ENCODE measurements at places on chromosomes 2 and 18. TPM values are rescaled to one million over a fixed set of nuclear protein-coding genes. Genes with fewer than 3 reads are reported as not detected.

GRCh38 chr2:136334967-136335366 is 217.0 kb upstream of the CXCR4 start:
- no peak for DNase-seq
- H3K36me3 ChIP-seq, result no peaks in the 10 kb centered on the region
- no peaks in the 10 kb centered on the region for H3K27me3 ChIP-seq
- H3K4me1 ChIP-seq, result no peaks in the 10 kb centered on the region

GRCh38 chr2:131488306-131489205 is 3.6 kb downstream of the MZT2A start:
- H3K4me1 ChIP-seq, result peaks cover 15% of the 10 kb centered on the region
- DNase-seq, result no peak
- no peak overlapping the region for H3K4me3 ChIP-seq
- H3K27ac ChIP-seq, result no peak overlapping the region

DNA sequence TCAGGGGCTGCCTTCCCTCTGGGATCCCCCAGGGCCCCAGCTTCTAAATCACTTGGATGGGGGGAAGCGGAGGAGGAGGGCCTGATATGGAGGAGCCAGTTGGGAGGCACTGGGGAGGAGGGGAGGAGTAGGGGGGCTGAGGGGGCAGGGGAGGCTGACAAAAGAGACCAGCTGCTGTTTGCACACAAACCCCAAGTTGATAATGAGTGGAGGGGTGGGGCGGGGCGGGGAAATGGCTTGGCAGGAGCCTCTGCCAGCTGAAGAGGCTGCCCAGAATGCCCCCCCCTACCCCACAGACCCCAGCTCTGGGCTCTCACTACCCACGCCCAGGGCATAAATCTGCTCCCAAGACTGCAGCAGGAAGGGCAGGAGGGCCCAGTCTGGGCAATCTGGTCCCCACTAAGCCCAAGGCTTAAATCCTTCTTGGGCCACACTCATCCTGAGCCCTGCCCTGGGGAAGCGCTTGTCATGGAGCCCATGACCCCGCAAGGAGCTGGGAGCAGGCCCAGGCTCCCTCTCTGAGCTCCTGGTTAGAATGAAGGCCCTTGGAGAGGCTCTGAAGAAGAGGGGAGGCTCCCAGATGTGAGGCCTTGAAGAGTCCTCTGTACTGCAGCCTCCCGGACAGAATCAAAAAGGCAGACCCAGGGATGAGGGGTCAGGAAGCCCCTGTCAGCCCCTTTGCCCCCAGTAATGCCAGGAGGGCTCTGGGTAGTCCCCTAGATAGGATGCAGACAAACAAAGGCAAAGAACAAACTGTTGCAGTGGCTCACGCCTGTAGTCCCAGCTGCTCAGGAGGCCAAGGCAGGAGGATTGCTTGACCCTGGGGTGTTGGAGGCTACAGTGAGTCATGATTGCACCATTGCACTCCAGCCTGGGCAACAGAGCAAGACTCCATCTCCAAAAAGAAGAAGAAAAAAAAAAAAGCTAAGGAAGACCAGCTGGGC is 24.8 kb upstream of the PTMA start:
- DNase-seq, result no peak
- no peak overlapping the region for H3K27ac ChIP-seq
- H3K4me1 ChIP-seq, result no peaks in the 10 kb centered on the region
- no peaks in the 10 kb centered on the region for H3K36me3 ChIP-seq
- no peak overlapping the region for H3K4me3 ChIP-seq

DNA sequence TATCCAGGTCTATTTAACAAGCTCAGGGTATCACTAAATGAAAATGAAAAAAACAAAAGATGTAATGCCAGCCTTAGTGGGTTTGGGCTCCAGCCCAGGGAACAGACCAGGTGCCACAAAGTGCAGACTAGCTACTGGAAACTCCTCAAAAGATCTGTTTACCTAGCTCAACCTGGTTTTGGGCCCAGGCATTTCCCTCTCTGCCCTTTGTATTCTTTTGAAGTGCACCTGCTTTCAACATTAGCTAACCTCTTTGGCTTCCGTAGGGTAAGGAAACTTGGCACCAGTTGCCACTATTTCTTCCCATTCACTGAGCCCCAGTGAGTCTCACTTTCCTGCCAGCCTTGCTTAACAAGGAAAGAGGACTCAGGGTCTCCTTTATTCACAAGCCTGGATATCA is 123.6 kb upstream of the CDCA7 start:
- no peak overlapping the region for H3K27ac ChIP-seq
- H3K4me1 ChIP-seq, result no peaks in the 10 kb centered on the region
- no peaks in the 10 kb centered on the region for H3K27me3 ChIP-seq

The NTSR2 gene
- not detected for total RNA-seq

DNA sequence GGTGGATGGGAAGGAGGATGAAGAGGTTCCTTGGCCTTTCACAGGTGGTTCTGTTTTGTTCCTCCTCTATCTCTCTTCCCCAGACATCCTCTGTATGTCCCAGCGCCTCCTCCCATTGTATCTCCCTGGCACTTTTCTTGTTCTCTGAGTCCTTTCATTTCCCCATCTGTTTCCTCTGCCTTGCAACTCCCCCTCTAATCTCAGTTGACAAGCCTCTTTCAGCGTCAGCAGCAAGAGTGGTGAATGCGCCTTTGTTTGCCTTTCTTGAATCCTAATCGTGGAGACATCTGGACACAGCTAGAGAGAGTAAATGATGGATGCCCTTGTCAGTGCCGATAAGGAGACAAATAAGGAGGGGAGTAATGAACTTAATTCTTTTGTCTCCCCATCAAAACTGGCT is 167.0 kb downstream of the NDUFA10 start:
- DNase-seq, result no peak
- H3K4me3 ChIP-seq, result no peak overlapping the region
- no peaks in the 10 kb centered on the region for H3K27me3 ChIP-seq
- H3K36me3 ChIP-seq, result no peaks in the 10 kb centered on the region
- H3K27ac ChIP-seq, result no peak overlapping the region
- no peaks in the 10 kb centered on the region for H3K4me1 ChIP-seq

DNA sequence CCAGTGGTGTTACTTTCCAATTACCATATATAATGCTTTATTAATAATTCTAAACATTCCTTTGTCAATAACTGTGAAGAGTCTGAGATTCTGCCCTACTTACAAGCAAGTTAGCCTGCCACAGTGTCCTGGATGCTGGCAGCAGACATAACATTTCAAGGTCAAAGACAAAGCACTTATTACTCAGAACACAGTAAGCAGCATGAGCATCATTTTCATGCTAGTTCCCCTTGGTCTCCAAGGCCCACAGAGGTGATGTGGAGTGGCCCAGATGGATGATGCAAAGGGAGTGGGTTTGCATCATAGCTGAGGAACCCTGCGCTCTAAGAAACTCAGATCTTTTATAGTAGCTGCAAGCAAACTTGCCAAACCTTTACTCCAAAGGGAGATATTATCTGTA is 349.7 kb downstream of the ZEB2 start:
- no peaks in the 10 kb centered on the region for H3K36me3 ChIP-seq
- H3K27me3 ChIP-seq, result no peaks in the 10 kb centered on the region
- H3K4me1 ChIP-seq, result no peaks in the 10 kb centered on the region
- DNase-seq, result no peak
- H3K4me3 ChIP-seq, result no peak overlapping the region
- no peak overlapping the region for H3K27ac ChIP-seq

DNA sequence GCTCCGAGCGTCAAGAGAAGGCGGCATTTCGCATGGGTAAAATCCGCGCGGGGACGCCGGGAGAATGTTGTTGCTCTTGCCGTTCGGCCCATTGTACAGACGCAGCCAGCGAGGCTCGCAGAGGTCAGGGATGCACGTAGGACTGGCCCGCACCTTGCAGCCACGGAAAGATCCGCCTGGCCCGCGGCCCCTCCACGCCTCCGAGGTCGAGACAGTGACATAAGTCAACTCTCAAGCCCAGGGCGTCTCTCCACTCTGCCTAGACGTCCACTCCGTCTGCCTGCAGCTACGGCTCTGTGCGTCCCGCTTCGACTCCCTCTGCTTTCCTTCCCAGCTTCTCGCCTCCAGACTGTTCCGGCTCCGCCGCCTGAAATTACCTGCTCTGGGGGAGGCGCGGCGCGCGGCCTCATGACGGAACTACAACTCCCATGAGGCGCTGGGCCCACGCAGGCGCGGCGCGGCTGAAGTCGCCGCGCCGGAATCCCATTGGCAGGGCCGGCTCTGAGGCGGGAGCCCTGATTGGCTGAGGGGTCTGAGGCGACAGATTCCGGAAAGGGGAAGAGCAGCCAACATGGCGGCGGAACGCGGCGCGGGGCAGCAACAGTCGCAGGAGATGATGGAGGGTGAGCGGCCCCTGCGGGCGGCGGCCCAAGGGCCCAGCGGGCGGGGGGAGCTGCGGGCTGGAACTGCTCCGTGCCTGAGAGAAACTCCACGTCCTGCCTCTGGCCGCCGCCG is at the start of gene PPP1R7:
PPP1R7 (plus strand) TSS at position 543 of the 735 bp plus-strand sequence; CDS start at position 572, 29 bp downstream.
- H3K36me3 ChIP-seq, result no peaks in the 10 kb centered on the region
- peak within 1 kb of the TSS; percentile 83 for H3K27ac ChIP-seq

- no peaks in the 10 kb centered on the region for H3K27me3 ChIP-seq
- H3K4me1 ChIP-seq, result peaks cover 10% of the 10 kb centered on the region
- H3K4me3 ChIP-seq, result no peak overlapping the region
- DNase-seq, result no peak
These were observed 73.5 kb upstream of the SERTAD2 start for GRCh38 chr2:64727013-64727767.

GRCh38 chr2:23505984-23506380 is 121.0 kb downstream of the KLHL29 start:
- no peak overlapping the region for H3K4me3 ChIP-seq
- H3K27ac ChIP-seq, result no peak overlapping the region
- no peak for DNase-seq
- H3K36me3 ChIP-seq, result no peaks in the 10 kb centered on the region

Measured in Peyer's patch (tissue), 4 donors.